ENCODE measurements at places on chromosomes 5 and 9. TPM values are rescaled to one million over a fixed set of nuclear protein-coding genes. Genes with fewer than 3 reads are reported as not detected.

- H3K4me3 ChIP-seq = peak within 1 kb of the TSS; percentile 44
- no peaks in the 10 kb centered on the region for H3K36me3 ChIP-seq
- no peaks in the 10 kb centered on the region for H3K4me1 ChIP-seq
- no peaks in the 10 kb centered on the region for H3K27me3 ChIP-seq
- no peak for DNase-seq
These were observed at the start of gene EGFLAM for GRCh38 chr5:38258319-38259061. EGFLAM (plus strand) TSS chr5:38258559; CDS start chr5:38258755, 196 bp downstream.

- no peak overlapping the region for H3K4me3 ChIP-seq
- H3K27ac ChIP-seq = no peak overlapping the region
These were observed 481.9 kb upstream of the TNC start for GRCh38 chr9:115599898-115600297.

DNA sequence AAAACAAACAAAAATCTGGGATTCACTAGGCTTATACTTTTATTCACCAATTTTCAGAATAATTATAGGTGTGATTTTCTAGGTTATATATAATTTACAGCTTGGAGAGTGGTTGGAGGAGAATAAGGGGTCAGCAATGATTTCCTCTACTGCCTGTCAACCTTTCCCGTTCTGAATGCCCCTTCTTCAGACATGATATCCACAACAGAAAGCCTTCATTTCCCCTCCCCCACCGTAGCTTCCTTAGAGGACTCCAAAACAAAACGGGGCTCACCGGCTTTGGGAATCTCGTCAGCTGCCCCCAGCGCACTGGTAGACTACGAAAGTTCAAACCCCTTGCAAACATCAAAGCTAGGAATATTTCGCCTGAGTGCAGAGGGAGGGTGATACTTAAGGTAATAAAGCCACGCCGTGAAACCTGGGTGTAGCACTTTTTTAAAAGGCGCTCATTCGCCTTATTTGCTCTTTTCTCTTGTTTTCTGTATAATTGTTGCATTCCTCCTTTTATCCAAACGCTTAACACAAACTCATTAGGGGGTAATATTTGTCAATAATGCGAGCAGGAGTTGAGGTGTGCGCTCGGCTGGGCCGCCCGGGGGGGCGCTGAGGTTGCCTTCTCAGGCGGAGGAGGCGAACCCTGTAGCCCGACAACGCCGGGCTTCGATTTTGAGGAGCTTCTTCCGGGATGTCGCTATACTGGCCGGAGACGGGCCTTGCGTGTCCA is 2.4 kb downstream of the OTP start:
- no peak for DNase-seq
- H3K27ac ChIP-seq = no peak overlapping the region
- no peaks in the 10 kb centered on the region for H3K4me1 ChIP-seq
- H3K4me3 ChIP-seq = no peak overlapping the region

DNA sequence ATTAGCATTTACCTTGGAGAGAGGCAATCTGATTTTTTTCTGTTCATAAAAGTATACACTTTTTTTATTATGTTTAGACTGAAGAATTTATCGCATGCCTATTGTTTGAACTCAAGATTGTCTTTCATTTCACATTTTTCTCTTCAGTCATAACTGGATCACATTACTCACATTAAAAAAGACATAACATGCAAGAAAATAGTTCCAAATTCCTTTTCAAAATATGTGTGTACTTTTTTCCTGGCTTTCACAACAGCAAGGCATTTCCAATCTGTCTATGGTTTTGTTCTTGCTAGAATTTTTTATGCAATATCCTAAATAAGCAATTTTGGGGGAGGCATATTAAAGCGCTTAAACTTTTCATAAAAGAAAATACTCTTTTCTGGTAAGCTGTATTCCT is 21.2 kb downstream of the FTMT start:
- DNase-seq = no peak
- no peaks in the 10 kb centered on the region for H3K4me1 ChIP-seq
- no peaks in the 10 kb centered on the region for H3K36me3 ChIP-seq
- H3K4me3 ChIP-seq = no peak overlapping the region
- H3K27ac ChIP-seq = no peak overlapping the region

GRCh38 chr9:131651599-131651998 is 88.3 kb downstream of the RAPGEF1 start:
- H3K4me1 ChIP-seq = no peaks in the 10 kb centered on the region
- no peak overlapping the region for H3K27ac ChIP-seq
- no peaks in the 10 kb centered on the region for H3K27me3 ChIP-seq
- no peak overlapping the region for H3K4me3 ChIP-seq

DNA sequence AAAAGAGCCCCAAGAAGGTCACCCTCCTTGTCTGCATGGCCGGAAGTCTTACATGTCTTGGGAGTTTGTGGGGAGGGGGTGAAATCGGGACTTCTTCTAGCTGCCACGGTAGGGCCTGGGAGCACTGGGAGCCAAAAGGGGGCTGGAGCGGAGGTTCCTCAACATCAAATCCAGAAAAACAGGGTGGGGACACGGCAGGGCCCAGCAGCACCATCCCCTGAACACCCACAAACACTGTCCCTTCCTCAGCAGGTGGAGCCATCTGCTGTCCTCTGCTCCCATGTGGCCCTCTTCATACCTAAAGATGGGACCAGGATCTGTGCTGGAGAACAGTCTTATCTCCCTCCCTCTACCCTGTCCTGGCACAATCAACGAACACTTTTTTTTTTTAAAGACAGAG is 2.7 kb downstream of the TERT start:
- H3K27ac ChIP-seq = no peak overlapping the region
- DNase-seq = peak; percentile 5
- H3K4me3 ChIP-seq = no peak overlapping the region
- H3K4me1 ChIP-seq = no peaks in the 10 kb centered on the region

The FREM1 gene
- 4.1 TPM for total RNA-seq

DNA sequence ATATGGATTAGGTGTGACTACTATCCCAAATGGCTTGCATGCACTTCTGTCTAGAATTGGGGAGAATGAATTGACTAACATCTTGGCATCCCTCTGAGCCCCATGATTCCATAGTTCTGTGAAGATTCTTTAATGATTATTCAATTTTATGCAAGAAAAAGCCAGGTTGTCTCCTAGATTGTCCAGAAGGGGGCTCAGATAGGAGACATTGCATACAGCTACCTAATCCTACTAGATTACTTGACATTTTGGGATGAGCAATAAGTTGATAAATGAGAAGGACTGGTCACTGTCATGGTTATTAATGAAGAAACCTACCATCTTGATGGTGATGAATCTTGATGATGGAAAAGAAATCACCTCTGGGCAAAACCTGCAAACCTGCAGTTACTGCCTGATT is 117.0 kb downstream of the CARTPT start:
- no peaks in the 10 kb centered on the region for H3K27me3 ChIP-seq
- H3K36me3 ChIP-seq = no peaks in the 10 kb centered on the region
- DNase-seq = no peak
- no peak overlapping the region for H3K27ac ChIP-seq

GRCh38 chr9:5502553-5502952 is 7.8 kb upstream of the PDCD1LG2 start:
- no peaks in the 10 kb centered on the region for H3K36me3 ChIP-seq
- no peak overlapping the region for H3K4me3 ChIP-seq
- H3K27ac ChIP-seq = no peak overlapping the region
- H3K4me1 ChIP-seq = no peaks in the 10 kb centered on the region

The CATSPER3 gene
- total RNA-seq = 0.32 TPM

The SLC28A3 gene
- 10.5 TPM for total RNA-seq

DNA sequence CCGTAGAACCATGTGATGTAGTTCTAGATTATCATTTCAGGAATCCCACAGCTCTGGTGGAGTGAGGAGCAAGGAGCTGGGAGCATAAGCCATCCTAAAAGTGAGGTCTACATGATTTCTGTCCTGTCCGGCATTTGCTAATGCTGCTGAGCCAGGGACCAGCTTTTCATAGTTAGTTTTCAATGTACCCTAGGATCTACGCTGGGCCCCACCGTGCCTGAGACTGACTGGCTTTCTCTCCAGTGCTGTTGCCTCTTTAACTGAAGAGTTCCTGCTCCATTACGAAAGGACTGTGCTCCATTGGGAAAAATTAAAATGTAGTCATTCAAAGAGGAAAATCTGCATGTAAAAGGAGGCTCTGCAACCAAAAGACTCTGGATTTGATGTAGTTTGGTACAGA is 634.8 kb downstream of the DMRTA1 start:
- no peaks in the 10 kb centered on the region for H3K27me3 ChIP-seq
- H3K36me3 ChIP-seq = no peaks in the 10 kb centered on the region
- H3K4me3 ChIP-seq = no peak overlapping the region
- no peak for DNase-seq

- peak overlapping the region; percentile 31 for H3K4me3 ChIP-seq
- DNase-seq = peak; percentile 51
- H3K36me3 ChIP-seq = no peaks in the 10 kb centered on the region
- peak overlapping the region; percentile 45 for H3K27ac ChIP-seq
- peaks cover 25% of the 10 kb centered on the region for H3K4me1 ChIP-seq
- no peaks in the 10 kb centered on the region for H3K27me3 ChIP-seq
These were observed 16.9 kb downstream of the CAMSAP1 start for GRCh38 chr9:135890190-135891026.

- H3K36me3 ChIP-seq = no peaks in the 10 kb centered on the region
- no peak overlapping the region for H3K4me3 ChIP-seq
- no peaks in the 10 kb centered on the region for H3K27me3 ChIP-seq
These were observed 746.7 kb upstream of the C9orf72 start for GRCh38 chr9:28319981-28320380.

GRCh38 chr5:122154910-122155309 is 25.6 kb downstream of the ZNF474 start:
- no peaks in the 10 kb centered on the region for H3K4me1 ChIP-seq
- H3K27me3 ChIP-seq = no peaks in the 10 kb centered on the region
- H3K36me3 ChIP-seq = no peaks in the 10 kb centered on the region
- no peak overlapping the region for H3K4me3 ChIP-seq
- DNase-seq = no peak

- no peaks in the 10 kb centered on the region for H3K4me1 ChIP-seq
- no peak overlapping the region for H3K4me3 ChIP-seq
- H3K27ac ChIP-seq = no peak overlapping the region
These were observed 260.7 kb upstream of the KCNN2 start for GRCh38 chr5:114101153-114101552.

The TIMD4 gene
- total RNA-seq = 2.4 TPM

The DEPDC1B gene
- 1.1 TPM for total RNA-seq

- H3K36me3 ChIP-seq = peaks cover 6% of the 10 kb centered on the region
- H3K27ac ChIP-seq = no peak overlapping the region
- peak; percentile 30 for DNase-seq
- H3K27me3 ChIP-seq = no peaks in the 10 kb centered on the region
These were observed 26.9 kb downstream of the HMGCR start for GRCh38 chr5:75363726-75364495.

The PRLR gene
- total RNA-seq = 28.8 TPM

DNA sequence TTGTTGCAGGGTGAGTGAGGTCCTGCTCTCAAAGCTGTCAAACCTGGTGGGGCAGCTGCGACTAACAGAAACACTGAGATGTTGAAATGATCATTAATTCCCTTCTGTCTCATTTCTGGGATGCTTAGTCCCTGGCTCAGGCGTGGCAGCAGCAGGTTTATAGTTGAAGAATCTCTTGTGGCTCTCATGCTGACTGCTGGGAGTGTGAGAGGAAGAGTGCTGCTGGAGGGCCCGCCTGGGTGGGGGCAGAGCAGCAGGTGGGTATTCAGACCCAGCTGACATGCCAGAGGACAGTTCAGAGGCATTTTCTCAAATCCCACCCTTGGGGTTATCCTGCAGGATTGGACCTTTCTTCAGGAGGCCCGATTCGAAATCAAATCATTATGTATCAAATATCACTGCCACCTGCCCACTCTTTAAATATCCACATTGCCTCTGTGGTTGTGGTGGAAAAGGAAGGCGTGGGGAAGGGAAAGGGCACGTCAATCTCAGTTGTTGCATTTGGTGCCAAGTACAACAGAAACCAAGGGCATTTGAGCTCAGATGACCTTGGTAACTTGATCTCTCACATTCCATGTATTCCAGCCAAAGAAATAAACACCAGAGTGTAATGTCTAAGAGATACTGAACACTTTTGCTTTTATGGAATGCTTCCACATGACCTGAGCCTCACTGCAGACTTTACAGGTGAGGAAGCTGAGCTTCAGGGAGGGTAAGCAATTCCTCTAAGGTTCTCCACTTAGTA is 224.3 kb downstream of the AOPEP start:
- no peaks in the 10 kb centered on the region for H3K36me3 ChIP-seq
- H3K27ac ChIP-seq = peak overlapping the region; percentile 10
- H3K27me3 ChIP-seq = no peaks in the 10 kb centered on the region
- DNase-seq = no peak
- no peak overlapping the region for H3K4me3 ChIP-seq
- H3K4me1 ChIP-seq = no peaks in the 10 kb centered on the region

The RC3H2 gene
- 41.6 TPM for total RNA-seq

The IL31RA gene
- not detected for total RNA-seq

- no peak overlapping the region for H3K27ac ChIP-seq
- DNase-seq = no peak
- H3K36me3 ChIP-seq = no peaks in the 10 kb centered on the region
- no peak overlapping the region for H3K4me3 ChIP-seq
- H3K4me1 ChIP-seq = no peaks in the 10 kb centered on the region
- H3K27me3 ChIP-seq = peaks cover 95% of the 10 kb centered on the region
These were observed 1.7 kb upstream of the FAM163B start for GRCh38 chr9:133610845-133611244.

DNA sequence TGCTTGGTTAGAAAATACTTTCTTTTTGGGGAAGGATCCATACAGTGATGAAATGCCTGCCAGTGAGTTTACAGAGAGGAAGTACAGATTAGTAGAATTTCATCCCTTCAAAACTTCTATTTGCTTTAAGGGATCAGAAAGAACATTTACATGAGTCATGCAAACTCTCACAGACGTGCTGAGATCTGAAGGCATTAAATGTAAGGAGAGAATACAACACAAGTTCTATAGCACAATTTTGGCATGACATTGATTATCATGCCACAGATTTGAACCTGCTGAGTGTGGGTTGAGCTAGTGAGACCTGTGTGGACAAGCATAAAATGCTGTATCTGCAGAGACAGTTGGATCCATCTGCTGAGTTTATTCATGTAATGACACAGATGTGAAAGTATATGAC is 613.6 kb upstream of the SEMA6A start:
- H3K27me3 ChIP-seq = no peaks in the 10 kb centered on the region
- no peak for DNase-seq
- no peaks in the 10 kb centered on the region for H3K4me1 ChIP-seq
- no peaks in the 10 kb centered on the region for H3K36me3 ChIP-seq

The MYOZ3 gene
- under 0.01 TPM for total RNA-seq

DNA sequence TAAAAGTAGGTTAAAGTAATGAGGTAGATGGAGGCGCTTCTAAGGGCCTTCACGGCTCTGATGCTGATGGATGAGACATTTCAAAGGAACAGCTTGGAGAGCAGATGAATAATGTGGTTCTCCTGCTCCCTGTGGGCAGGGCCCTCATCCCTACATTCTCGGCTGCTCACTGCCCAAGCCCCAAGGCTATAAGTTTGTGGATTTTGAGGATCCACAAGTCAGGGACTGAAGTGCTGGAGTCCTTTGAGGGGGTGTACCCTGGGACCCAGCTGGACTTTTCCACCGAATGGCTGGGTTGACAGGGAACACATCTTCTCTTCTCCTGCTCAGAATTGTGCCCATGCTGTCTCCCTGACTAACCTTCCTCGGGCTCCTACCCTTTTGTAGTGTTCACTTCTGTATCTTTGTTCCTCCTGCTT is 21.4 kb upstream of the CXCL14 start:
- H3K27me3 ChIP-seq = no peaks in the 10 kb centered on the region
- no peaks in the 10 kb centered on the region for H3K36me3 ChIP-seq
- no peak overlapping the region for H3K4me3 ChIP-seq
- H3K4me1 ChIP-seq = no peaks in the 10 kb centered on the region
- no peak overlapping the region for H3K27ac ChIP-seq
- DNase-seq = peak; percentile 6

GRCh38 chr9:114771889-114772288 is 34.0 kb downstream of the TNFSF15 start:
- no peak for DNase-seq
- no peaks in the 10 kb centered on the region for H3K36me3 ChIP-seq
- H3K27me3 ChIP-seq = no peaks in the 10 kb centered on the region
- H3K4me1 ChIP-seq = no peaks in the 10 kb centered on the region

All from breast epithelium (tissue), 4 donors.